ENCODE measurements at places on chromosomes 16 and 17.

- DNase-seq, result no peak
Measured at GRCh38 chr17:35185849-35186248, 8.3 kb downstream of the SLC35G3 start.

DNA sequence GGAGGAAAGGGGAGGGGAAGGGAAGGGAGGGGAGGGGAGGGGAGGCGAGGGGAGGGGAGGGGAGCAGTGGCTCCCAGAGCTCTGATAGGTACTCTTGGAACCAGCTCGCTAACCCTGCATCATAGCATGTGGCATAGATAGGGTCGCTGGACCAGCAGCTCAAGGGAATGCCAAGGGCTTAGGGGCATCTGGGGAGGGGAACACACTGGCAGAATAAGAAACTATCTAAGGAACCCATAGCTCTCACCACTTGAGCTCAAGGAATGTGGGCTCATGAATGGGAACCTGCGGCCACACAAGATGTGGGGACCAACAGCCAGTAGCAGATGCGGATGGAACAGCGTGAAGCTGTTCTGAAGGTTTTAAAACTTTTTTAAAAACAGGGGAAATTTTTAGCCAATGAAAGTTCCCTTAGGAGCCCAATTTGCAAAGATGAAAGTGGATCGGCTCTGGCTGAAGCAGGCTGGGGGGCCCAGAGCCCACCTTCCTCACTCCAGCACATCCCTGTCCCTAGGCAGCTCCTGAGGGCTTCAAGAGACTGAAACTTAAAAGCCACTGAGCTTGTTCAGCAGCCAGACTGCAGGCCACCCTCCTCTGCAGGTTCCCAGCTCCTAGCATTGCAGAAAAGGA is 46.9 kb downstream of the PIMREG start:
- DNase-seq, result peak; percentile 8

GRCh38 chr17:76642994-76643393 is 563 bp downstream of the ST6GALNAC1 start:
- DNase-seq, result no peak

GRCh38 chr16:88798772-88799455 is 4.7 kb upstream of the CDT1 start:
- DNase-seq, result no peak

DNA sequence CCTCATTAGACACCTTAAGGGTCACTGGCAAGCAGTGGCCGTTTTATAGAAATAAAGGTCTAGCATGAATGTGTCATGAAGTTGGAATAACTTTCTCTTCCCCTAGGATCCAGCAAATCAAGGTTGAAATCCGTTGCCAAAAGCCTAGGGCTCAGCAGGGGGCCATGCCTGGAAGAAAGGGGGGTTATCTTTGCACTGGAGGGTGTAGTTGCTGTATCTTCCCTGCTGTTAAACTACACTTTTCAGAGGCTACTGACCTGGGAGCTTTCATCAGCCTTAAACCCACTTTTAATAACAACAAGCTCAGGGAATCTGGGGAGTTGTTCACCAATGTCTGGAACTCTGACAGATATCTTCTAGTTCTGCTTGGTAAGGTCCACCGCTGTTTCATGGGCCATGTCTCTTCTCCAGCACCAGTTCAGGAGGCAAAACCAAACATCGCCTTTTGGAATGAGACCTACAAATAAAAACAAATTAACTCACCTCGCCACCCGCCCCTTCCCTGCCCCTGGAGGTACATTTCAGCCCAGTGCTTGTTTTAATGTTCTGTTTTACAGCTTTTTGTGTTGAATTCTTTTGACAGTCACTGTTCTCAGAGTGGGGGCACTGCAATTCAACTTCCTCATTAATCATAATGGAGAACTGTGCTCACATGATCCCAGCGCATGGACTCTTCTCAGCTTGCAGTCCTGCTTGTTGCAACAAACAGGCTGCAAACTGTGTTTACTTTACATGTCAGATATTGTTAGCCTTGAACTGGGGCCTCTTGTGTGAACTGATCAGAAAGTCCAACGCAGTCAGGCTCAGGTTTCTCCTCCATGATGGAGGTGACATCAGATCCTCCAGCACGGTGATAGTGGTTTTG is 508.7 kb downstream of the KCNJ2 start:
- DNase-seq, result no peak

- DNase-seq, result no peak
Measured at GRCh38 chr17:40069751-40070708, 7.3 kb downstream of the THRA start.

- no peak for DNase-seq
Measured at GRCh38 chr16:14398014-14398717, 231.9 kb downstream of the PARN start.

DNA sequence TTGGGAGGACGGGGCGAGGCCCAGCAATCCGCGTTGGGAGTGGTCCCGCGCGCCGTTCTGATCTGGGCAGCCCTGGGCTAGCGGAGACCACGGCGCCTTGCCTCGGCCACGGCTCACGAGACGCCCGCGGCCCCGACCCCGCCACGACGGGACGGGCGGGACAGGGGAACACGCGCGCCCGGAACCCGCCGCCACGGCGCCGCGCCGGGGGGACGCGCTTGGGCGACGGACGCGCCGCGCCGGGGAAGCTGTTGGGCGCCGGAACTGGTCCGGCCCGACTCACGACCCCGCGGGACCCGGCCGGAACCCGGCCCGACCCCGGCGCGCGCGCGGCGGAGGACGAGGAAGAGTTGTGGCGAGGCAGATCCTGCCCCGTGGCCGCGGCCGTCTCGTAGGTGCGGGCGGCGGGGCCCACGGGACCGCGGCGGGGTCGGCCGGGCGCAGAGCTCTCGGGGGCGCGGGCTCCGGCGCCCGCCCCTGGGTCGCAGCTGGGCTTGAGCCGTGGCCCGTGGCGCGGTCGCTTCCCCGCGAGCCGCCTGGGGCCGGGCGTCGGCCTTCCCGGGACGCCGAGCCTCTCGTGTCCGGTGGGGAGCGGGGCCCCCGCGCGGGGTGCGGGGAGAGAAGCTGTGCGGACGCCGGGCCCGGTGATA is at the start of gene ACSF3:
ACSF3 (plus strand) TSS at position 251 of the 650 bp plus-strand sequence. CDS start 6,830 bp downstream, outside the sequence.
- DNase-seq, result peak; percentile 79

GRCh38 chr17:65966072-65966695 is 225.7 kb downstream of the CEP112 start:
- DNase-seq, result no peak

DNA sequence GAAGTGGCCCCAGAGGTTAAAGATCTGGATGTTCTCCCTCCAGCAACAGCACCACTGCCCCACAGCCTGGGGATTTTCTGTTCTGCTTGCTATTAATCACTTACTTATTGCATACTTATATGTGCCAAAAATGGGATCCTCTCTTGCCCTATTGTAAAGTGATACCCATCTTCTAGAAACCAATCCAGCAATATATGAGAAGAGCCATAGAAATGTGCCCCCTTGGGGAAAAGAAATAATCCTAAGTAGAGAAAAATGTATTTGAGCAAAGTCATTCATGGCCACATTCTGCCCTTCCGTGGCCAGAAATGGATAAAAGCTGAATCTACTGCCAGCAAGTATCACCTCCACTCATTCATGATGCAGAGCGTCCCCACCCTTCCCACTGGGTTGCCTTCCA is 20.9 kb downstream of the SOST start:
- DNase-seq, result no peak

GRCh38 chr16:10806698-10807097 is 11.9 kb downstream of the TVP23A start:
- no peak for DNase-seq

- peak; percentile 78 for DNase-seq
Measured at GRCh38 chr16:87966685-87967185, 15.5 kb downstream of the BANP start.

DNA sequence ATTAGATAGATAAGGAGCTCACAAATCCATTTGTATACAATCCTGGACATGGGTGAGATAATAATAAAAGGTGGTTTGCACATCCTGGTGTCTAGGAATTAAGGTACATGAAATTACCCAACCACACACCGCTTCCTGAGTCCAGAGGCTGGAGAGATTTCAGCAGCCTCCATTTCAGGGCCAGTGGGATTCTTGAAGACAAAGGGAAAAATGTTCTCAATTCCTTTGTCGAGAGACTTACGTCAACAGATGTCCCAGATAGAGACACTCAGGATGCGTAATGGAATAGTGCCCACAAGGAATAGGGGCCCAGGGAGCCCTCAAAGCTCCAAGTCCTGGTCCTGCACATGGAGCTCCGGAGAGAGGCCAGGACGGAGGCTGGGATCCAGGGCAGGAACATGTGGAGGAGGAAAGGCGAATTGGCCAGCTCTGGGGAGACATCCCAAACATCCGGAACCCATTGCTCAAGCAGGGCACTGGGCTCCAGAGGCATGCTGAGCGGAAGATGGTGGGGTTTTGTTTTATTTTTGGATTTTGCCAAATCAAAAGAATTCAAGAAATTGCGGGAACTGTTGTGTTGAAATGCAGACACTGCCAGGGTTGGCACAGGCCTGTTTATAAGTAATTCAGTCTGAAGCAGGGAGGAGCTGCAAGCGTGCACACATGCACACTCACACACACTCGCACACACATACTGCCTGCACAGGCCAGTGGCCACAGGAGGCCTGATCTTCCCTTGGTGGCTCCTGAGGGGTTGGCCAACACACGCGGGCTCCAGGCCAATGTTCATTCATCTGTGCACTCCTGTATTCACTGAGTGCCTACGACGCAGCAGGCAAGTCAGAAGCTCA is 97.2 kb downstream of the NOG start:
- no peak for DNase-seq

Data from aorta (tissue), 5 donors.